ENCODE measurements at places on chromosomes 11 and 22.

DNA sequence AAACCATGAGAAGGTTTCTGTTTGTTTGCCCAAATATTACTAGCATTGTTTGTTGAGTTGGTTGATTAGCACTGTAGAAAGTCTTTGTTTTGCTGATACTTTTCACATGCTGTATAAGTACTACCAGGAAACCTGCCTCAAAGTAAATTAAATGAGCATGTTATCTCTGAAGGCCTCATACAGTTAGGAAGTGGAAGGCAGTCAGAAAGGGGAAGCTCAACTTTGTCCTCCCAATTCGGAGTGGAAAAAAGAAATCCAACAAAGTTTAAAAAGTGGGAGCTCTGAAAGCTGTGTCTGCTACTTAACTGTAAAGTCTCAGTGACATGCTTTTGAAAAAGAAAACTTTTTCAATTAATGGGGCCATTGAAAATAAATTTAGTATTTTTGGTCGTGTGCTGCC, 188.3 kb upstream of the BLID start:
- DNase-seq, result no peak

GRCh38 chr11:103499710-103500340, 390.6 kb downstream of the DYNC2H1 start:
- DNase-seq, result no peak

- DNase-seq, result no peak
These were observed 631 bp upstream of the NPTXR start for GRCh38 chr22:38844315-38845003.

DNA sequence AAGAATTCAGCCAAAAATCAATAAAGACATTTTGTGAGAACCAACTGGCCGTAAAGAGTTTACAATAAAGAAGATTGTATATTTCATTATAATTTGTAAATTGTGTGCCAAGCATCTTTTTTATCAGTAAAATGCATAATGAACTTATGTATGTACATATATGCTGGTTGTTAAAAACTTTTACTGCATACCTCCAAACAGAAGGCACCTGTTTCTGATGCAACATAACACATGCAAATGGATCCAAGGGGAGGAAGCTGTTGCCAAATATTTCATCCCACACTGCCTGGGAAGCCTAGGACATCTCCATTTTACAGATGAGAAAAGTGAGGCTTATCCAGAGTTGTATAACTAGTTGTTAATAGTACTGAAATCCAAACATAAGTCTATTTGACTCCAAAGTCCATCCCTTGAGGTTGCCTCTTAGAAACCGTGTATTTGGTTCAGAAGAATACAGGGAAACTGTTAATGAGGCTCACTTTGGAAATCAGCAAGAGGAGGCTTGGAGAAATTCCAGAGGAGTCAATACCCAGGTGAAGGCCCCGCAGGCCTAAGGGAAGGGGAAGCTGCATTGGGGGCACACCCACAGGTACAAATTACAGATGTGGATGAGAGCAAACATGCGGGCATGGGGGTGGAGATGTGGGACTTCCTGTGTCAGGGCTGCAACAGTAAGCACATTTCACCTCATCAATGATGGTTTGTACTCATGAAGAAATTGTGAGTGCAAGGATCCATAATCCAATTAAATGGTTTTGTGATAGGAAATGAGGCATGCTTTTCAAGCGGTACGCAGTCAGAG, 51.1 kb downstream of the RCN1 start:
- no peak for DNase-seq

DNA sequence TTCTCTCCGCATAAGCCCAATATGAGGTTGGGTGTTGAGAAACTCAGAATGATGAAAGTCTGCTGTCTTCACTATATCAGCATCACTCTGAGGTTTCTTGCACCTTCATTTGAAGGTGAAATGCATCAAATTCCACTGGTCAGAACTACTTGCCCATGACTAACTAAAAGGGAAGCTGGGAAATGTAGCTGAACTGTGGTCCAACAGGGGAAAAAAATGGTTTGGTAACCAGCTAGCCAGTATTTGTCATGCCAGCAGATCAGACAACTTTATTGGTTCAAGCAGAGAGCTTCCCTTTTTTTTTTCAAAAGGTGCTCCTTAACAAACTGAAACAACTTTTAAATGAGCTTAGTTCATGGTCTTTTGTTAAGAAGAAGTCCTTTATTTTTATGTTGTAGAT, 14.2 kb upstream of the PIK3C2A start:
- DNase-seq, result no peak
